ENCODE measurements at places on chromosomes 13 and 19.

DNA sequence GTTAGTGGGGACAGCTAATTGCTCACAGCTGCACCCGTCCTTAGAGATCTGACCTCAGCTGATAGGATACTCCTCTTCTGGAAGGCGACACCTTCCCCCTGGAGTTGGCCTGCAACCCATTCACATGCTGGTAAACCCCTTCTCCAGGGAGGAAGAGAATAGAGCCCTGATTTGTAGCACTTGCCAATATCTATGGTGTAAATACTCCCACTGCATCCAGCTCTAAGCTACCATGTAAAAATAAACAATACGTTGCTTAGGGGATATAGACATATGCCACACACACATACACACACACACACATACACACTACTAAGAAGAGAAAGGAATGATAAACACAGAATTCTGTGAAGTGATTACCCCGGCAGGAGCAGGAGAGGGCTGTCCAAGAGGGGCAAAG is 49.4 kb upstream of the KCTD15 start:
- DNase-seq, result no peak
- no peaks in the 10 kb centered on the region for H3K36me3 ChIP-seq
- H3K27ac ChIP-seq, result no peak overlapping the region
- H3K4me3 ChIP-seq, result no peak overlapping the region
- peaks cover 4% of the 10 kb centered on the region for H3K27me3 ChIP-seq
- no peaks in the 10 kb centered on the region for H3K4me1 ChIP-seq

GRCh38 chr13:80901111-80901510 is 560.2 kb upstream of the SPRY2 start:
- DNase-seq, result no peak
- H3K4me1 ChIP-seq, result no peaks in the 10 kb centered on the region
- H3K36me3 ChIP-seq, result no peaks in the 10 kb centered on the region
- H3K27ac ChIP-seq, result no peak overlapping the region

DNA sequence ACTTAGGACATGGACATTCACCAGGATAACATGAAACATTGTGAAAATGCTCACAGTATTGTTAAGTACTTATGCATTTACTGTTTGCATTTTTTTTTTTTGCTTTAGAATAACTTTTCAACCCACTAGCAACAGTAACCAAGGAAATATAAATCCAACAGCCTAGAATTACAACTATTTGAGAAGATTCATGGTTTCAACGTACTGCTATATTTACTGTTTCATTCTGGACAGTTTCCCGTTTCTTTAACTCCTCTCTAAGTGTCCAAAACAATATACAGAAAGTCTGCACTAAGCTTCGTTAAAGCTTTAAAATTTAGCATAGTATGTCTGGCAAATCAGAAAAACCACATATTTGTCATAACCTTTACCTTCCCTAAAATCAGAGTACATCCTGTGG is 2.7 kb downstream of the SMAD9 start:
- DNase-seq, result no peak
- H3K27me3 ChIP-seq, result no peaks in the 10 kb centered on the region
- H3K4me3 ChIP-seq, result no peak overlapping the region
- peaks cover 4% of the 10 kb centered on the region for H3K36me3 ChIP-seq
- H3K4me1 ChIP-seq, result peaks cover 46% of the 10 kb centered on the region
- peak overlapping the region; percentile 93 for H3K27ac ChIP-seq

GRCh38 chr19:40283414-40284250 is 1.5 kb downstream of the AKT2 start:
- H3K4me1 ChIP-seq, result peaks cover 12% of the 10 kb centered on the region
- no peak for DNase-seq
- peak overlapping the region; percentile 84 for H3K4me3 ChIP-seq
- peaks cover 9% of the 10 kb centered on the region for H3K36me3 ChIP-seq
- H3K27me3 ChIP-seq, result no peaks in the 10 kb centered on the region

DNA sequence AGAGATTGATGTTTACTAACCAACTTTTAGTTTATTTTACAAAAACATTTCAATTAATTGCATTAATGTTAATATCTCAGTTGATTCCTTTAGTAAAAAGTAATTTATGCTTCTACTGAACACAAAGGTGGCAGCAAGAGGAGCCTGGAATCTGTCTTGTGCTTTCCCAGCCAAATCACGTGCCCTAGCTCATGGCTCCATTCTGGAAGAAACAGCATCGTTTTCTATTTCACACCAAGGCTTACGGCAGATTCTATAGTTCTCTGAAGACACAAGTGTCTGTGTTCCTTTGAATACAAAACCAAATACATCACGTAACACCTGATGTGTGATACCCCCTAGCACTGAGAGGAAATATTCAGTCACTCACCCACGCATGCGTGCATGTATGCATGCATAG is 346.1 kb upstream of the MIR17HG start:
- H3K4me1 ChIP-seq, result no peaks in the 10 kb centered on the region
- H3K27me3 ChIP-seq, result no peaks in the 10 kb centered on the region
- no peak overlapping the region for H3K27ac ChIP-seq
- no peaks in the 10 kb centered on the region for H3K36me3 ChIP-seq
- DNase-seq, result no peak

GRCh38 chr13:108902405-108903155 is 273.2 kb downstream of the MYO16 start:
- H3K27ac ChIP-seq, result no peak overlapping the region
- H3K4me1 ChIP-seq, result no peaks in the 10 kb centered on the region
- no peaks in the 10 kb centered on the region for H3K36me3 ChIP-seq
- DNase-seq, result no peak
- H3K4me3 ChIP-seq, result no peak overlapping the region
- H3K27me3 ChIP-seq, result 0 out of 2 replicates have a peak, but pooled peaks cover 3% of the 10 kb centered on the region

DNA sequence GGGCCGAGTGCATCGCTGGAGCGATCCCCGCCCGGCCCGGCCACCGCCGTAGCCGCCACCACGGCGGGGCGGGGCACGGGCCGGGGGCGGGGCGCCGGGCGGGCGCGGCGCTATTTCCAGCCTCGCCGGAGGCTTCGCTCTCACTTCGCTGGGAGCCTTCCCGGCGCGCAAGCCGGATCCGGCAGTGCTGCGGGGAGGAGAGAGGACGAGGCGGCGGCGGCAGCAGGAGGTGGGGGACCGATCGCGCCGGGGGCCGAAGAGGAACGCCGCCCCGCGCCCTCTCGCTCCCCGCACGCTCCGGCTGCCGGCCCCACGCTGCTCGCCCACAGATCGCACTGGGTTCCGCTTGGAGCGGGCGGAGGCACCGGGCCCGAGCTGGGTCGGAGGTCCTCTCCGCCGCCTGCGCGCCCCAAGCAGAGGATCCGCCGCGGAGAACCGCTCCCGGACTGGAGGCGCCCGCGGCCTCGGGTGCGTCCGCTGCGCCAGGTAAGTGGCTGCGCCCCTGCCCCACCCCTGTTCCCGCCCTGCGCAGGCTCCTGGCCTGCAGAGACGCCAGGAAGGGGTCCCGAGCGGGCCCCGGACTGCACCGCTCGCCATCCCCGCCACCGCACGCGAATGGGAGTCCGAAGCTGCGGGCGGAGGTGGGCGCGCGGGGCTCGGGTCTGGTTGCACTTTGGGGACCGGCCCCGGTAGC is at the start of gene CHST8:
TSS of gene CHST8 (plus strand) at position 143 of the 694 bp plus-strand sequence. CDS start 67,309 bp downstream, outside the sequence.
- H3K36me3 ChIP-seq, result no peaks in the 10 kb centered on the region
- no peak for DNase-seq
- H3K4me1 ChIP-seq, result peaks cover 18% of the 10 kb centered on the region
- H3K27ac ChIP-seq, result no peak within 1 kb of the TSS
- peaks cover 69% of the 10 kb centered on the region for H3K27me3 ChIP-seq
- peak within 1 kb of the TSS; percentile 21 for H3K4me3 ChIP-seq

DNA sequence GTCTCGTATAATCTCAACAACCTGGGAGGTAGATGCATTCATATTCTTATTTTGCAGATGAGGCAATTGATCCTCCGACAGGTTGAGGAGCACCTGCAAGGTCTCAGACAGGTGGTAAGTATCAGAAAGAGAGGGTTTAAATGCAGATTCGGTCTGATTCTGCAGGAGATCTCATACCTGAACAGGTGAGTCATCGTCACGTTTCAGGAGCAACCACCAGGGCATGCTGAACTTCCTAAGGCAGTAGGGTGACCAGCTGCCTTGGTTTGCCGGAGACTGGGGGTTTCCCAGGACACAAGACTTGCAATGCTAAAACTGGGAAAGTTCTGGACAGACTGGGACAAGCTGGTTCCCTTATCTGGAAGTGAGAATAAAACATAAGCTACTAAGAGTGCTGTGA is 68.8 kb upstream of the TSHZ3 start:
- H3K27me3 ChIP-seq, result no peaks in the 10 kb centered on the region
- no peak for DNase-seq
- H3K4me3 ChIP-seq, result no peak overlapping the region
- no peaks in the 10 kb centered on the region for H3K36me3 ChIP-seq
- H3K4me1 ChIP-seq, result no peaks in the 10 kb centered on the region
- no peak overlapping the region for H3K27ac ChIP-seq
